Hindlimb muscle (tissue), 1 donor: ENCODE measurements at places on chromosomes 11 and 22. TPM values are rescaled to one million over a fixed set of nuclear protein-coding genes. Genes with fewer than 3 reads are reported as not detected.

The TRIM21 gene
- polyA plus RNA-seq, result 8.1 TPM

The MRGPRD gene
- not detected for polyA plus RNA-seq

DNA sequence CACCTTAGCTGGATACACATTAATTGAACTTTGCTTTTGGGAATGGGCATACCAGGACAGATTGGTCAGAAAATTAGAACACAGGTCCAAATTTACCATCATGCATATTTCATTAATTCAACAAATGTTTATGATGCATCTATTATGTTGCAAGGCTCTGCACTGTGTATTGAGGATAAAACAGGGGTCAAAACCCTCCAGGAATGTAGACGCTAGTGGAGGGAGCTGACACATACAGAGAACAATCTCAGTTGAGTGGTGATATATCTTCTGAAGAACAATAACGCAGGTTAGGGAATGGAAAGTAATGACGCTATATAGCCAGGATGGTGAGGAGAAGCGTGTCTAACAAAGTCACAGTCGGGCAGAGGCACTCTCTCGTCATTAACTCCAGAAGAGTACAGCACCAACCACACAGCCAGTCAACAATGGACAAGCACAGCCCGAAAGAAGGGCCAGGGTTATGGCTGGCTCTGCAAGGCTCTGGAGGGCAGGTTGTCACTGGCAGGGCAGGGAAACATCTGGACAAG lies 3.8 kb downstream of the FLI1 start:
- no peak for DNase-seq

DNA sequence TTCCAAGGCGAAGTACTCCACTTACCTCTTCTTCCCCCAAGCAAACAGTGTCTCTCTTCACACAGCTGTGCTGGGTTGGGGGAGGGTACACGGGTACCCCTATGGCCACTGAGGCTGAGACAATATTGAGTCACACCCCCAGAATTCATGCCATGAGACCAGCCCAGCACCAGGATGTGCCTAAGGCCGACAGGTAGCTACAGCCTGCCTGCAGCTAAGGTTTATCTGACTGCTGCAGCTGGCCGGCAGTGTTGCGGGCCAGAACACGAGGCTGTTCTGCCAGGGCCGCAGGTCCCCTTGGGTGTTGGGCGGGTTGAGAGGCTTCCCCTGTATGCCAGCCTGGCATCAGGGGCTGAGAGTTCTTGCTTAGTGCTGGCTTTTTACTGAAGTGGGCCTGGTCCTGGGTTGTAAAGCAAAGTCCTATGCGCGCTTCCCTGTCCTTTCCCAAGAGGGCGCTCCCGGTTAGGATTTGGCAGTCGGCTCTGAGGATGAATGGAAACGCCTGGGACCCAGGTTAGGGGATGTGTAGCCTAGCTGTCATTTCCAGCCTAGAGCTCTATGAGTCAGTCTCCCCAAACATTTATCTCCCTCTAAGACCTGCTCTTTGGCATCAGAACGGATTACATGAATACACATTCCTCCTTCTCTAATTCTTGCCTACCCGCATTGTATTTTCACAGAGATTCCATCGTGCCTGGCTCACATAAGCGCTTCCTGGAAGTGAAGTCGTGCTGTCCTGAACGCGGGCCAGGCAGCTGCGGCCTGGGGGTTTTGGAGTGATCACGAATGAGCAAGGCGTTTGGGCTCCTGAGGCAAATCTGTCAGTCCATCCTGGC lies 7.1 kb downstream of the USP18 start:
- DNase-seq, result peak; percentile 86

DNA sequence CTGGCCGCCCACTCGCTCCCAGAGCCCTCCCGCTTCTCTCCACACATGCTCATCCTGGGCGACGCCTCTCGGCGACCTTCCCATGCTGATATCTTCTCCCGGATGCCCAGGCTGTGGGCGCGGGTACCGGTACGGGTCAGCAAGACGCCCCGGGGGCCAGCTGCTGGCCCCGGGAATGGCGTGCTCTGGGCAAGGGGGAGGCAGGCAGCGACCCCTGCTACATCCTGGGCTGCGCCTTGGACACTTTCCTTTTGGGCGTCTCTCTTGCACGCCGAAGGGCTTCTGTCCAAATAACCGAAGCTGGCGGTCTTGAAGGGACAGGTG lies 48.1 kb downstream of the RPL27A start:
- no peak for DNase-seq

GRCh38 chr11:121058941-121059340 lies 35.0 kb downstream of the TBCEL start:
- DNase-seq, result no peak

GRCh38 chr11:59415111-59415510 lies 11.1 kb downstream of the OR5A2 start:
- DNase-seq, result no peak

GRCh38 chr11:12226093-12226492 lies 115.7 kb downstream of the MICAL2 start:
- no peak for DNase-seq

DNA sequence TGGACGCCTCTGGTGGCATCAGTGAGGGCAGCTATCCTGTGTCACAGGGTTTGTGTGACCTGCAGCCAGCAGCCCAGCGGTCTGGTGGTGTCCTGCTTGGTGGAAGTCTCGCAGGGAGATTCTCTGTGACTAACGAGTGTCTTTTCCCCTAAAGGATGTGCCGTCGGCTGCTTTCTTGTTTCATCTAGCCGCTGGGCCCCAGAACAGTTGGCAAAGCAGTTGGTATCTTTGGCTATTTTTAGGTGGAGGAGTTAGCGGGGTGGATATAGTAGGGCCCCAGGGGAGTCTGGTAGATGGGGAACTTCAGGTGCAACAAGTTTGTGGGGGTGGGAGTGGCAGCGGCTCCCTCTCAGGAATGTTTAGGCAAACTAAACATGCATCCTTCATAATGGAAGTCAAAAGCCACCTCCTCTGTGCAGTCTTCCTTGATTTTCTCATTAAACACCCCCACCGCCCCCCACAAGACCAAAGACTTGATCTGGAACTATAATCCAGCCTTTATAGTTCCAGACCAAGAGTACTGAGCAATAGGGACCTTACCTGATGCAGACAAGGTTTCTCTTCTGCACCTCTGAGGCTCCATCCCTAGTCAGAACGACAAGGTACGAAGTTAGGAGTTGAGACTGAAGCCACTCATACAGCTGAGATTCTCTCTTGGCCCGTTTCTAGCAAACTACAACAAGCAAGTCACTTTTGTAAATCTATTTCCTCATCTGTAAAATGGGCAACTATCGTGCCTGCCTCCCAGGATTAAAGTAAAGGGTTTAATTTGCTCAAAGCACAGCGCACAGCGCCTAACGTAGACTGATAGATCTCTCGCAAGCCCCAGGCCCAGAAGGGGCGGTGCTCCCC lies 1.1 kb upstream of the PELI3 start:
- DNase-seq, result no peak

- no peak for DNase-seq
Measured at GRCh38 chr11:10692531-10693115, 932 bp downstream of the IRAG1 start.

DNA sequence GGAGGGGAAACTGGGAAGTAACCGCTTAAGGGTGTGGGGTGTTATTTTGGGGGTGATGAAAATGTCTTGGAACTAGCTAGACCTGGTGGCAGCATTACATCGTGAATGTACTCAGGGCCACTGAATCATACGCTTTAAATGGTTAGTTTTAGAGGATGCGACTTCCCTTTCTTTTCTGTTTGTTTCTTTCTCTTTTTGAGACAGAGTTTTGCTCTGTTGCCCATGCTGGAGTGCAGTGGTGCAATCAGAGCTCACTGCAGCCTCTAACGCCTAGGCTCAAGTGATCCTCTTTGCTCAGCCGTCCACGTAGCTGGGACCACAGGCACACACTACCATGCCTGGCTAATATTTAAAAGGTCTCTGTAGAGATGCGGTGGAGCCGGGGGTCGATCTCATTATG lies 5.6 kb upstream of the MIAT start:
- no peak for DNase-seq

GRCh38 chr11:64384028-64384737 lies 25.2 kb downstream of the RPS6KA4 start:
- no peak for DNase-seq

GRCh38 chr11:62137276-62137861 lies 13.6 kb downstream of the INCENP start:
- DNase-seq, result no peak

GRCh38 chr11:101915791-101916291 lies 481 bp downstream of the ANGPTL5 start:
- peak; percentile 73 for DNase-seq

- DNase-seq, result no peak
Measured at GRCh38 chr11:9092853-9093778, 1.7 kb upstream of the SCUBE2 start.

- no peak for DNase-seq
Measured at GRCh38 chr11:126914166-126914565, 86.4 kb downstream of the KIRREL3 start.

DNA sequence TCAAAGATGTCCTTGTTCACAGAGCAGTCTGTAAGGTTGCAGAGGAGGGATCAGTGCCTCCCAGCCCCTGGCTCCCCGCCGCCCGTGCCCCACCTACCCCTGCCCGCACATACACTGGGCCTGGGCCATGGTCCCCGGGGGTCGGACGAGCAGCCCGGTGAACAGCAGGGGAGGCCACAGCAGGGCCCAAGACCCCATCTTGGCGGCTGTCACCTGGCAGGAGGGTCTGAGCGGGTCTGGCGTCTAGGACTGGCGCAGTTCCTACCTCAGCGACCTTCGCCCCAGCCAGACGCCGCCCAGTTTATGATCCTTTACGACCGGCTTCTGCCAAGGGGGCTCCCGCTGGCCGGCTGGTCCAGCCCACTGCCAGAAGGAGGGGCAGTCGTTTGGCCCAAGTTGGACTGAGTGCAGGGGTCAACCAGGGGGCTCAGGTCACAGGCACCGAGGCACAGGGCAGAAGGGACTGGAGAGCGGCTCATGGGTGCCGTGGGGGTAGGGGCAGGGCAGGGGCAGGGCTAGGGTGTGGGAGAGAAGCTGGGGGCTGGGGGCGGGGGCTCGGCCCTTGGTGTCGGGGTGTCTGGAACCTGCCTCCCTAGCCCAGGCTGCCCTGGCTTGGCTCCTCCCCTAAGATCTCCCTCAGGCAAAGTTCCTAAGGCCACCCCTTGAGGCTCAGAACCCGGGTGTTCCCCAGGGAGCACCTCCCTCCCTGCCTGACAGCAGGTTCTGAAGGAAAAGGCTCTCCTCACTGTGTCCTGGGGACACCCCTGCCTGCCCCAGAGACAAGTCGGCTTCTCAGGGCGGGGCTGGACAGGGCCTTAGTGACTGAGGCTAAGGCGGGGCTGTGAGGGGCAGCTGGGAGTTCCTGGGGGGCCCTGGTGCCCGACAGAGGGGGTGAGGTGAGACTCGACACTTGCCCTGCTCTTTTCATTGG lies at the start of gene CDHR5:
CDHR5 (minus strand) TSS at position 251 of the 931 bp plus-strand sequence; CDS start at position 198, 53 bp downstream.
- DNase-seq, result no peak

DNA sequence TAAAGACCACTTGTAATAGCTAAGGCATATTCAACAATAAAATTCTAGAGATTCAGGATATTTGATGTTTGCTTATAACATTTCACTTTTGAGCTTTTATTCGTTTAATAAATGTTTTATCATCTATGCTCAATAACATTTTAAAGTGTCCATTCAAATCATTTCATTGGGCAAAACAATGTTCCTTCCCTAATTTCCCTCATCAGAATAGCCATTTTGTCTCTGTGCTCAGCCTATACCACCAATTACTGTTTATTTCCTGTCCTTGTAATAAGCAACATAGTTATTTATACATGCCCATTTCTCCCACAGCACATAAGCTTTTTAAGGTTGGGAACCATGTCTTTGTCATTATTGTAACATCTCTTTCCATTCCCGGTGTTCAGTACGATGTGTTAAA lies 1.3 kb upstream of the SC5D start:
- DNase-seq, result no peak

- no peak for DNase-seq
Measured at GRCh38 chr11:8242499-8243280, 21.0 kb downstream of the LMO1 start.

DNA sequence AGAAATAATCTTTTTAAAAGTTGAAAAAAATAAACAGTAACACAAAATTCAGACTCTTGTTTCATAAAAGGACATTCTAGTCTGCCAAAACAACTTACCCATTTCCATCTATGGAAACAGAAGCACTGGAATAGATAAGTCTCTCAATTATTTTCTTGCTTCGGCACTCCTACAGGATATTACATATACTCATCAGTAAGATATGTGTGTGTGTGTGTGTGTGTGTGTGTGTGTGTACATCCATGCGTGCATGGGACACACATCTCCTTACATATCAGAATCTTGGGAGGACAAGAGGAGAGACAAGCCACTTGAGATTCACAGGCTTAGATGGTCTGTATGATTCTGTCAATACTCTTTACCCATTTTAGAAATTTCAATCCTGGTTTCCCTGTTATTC lies 144.6 kb downstream of the ATG16L2 start:
- DNase-seq, result no peak

DNA sequence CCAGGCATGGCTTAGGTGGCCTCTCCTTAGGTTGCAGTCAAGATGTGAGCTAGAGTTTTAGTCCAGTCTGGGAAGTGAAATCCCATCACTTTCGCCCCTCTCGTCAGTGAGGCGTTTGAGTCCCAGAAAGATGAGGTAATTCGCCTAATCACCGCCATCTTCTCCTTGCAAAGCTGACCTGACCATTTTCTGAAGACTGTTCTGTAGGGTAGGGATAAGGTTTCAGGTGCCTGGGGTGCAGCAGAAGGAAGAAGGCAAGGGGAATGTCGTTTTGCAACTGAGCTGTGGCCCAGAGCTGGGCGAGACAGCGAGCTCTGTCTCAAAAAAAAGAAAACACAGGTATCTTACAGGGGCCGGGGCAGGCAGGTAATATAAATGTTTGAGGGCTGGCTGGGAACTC lies 61.7 kb upstream of the CECR2 start:
- DNase-seq, result no peak

- no peak for DNase-seq
Measured at GRCh38 chr22:17152340-17152739, 6.7 kb downstream of the HDHD5 start.

DNA sequence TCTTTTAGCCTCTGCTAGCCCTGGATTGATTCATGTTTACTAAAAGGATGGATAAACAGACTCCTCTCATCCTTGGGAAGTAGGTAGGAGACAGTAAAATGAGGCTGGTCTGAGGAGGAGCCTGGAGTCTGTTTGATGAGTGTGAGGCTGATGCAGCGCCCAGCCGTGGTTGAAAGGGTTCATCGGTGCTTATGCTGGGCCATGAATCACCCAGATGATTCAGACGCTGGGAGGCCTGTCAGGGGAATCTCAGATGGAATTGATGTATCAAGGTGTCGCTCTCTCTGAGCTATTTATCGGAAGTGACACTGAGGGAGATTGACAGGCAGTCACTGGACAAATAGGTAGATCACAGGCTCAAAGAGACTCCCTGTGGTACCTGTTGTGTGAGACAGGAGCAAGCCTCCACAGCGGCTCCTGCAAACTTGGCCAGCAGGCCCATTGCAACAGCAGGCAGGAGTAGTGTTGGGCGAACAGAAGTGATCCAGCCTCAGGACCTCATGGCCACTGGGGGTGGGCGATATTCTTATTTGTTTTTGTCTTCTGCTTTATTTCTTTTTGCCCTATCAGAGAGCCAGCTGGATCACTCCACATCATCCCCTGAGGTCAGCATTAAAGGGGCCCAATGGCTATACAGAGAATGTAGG lies 109.9 kb upstream of the CADM1 start:
- DNase-seq, result no peak

GRCh38 chr11:20973940-20974559 lies 304.7 kb downstream of the NELL1 start:
- DNase-seq, result no peak

GRCh38 chr11:47523490-47524225 lies 29.3 kb downstream of the CELF1 start:
- peak; percentile 56 for DNase-seq

- DNase-seq, result no peak
Measured at GRCh38 chr11:77446911-77447629, 26.8 kb downstream of the PAK1 start.
